Dorsolateral prefrontal cortex (tissue), 122 donors: ENCODE measurements at places on chromosomes 4 and X.
A peak's percentile ranks its signal among the peaks of the same experiment; 100 is the strongest.

- DNase-seq, result no peak
Observed at GRCh38 chr4:110733901-110734300, 111.0 kb upstream of the PITX2 start.

DNA sequence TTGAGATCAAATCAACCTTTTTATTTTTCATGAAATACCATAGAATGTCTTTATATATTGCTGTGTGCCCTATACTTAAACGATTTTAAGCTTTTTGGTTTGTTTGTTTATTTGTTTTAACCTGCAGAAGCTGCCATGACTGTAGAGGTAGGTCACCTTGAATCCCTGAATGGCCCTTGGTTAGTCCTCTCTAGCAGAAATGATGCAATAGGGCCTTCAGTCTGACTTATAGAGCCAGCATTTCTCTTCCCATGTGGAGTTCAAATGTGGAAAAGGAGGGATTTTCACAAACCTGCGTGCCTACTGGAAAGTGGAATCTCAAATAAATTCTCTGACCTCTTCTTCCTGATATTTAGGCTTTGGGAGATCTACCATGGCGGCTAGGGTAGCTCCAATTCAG, 327.9 kb downstream of the MAPK10 start:
- DNase-seq, result no peak

DNA sequence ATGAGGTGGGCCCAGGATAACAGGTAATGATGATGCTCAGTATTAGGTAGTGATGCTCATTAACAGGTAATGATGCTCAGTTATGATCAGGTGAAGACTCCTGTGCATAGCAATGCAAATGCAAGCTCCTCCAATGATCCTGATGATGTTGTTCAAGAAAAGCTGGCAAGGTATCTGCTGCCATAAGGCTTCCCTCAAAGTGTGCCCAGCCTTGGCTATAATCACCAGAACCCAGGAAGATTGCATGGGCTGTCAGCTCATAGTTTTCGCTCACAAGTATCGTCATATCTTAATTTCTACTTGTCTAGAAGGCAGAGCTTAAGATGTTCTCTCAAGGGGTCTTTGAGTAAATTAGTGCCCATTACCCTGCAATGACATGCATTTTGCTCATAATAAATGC, 366.2 kb upstream of the CLNK start:
- DNase-seq, result no peak

DNA sequence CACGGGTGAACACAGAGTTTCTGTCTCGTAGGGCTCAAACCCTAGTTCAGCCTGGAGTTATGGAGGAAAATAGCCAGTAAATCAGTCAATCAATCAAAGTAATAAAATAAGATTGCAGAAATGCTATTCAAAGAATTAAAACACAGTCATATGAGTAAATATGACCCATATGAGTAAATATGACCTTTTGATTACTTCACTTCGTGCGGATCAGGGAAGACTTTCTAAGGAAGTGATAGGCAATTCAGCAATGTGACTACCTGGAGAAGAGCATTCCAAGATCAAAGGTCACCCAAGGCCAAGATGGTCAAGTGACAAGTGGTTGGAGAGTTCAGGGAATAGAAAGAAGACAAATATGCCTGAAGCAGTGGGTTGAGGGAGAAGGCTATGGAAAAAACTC, 722.6 kb downstream of the ADGRL3 start:
- DNase-seq, result no peak

GRCh38 chr4:42205541-42205940, 53.1 kb upstream of the BEND4 start:
- no peak for DNase-seq

DNA sequence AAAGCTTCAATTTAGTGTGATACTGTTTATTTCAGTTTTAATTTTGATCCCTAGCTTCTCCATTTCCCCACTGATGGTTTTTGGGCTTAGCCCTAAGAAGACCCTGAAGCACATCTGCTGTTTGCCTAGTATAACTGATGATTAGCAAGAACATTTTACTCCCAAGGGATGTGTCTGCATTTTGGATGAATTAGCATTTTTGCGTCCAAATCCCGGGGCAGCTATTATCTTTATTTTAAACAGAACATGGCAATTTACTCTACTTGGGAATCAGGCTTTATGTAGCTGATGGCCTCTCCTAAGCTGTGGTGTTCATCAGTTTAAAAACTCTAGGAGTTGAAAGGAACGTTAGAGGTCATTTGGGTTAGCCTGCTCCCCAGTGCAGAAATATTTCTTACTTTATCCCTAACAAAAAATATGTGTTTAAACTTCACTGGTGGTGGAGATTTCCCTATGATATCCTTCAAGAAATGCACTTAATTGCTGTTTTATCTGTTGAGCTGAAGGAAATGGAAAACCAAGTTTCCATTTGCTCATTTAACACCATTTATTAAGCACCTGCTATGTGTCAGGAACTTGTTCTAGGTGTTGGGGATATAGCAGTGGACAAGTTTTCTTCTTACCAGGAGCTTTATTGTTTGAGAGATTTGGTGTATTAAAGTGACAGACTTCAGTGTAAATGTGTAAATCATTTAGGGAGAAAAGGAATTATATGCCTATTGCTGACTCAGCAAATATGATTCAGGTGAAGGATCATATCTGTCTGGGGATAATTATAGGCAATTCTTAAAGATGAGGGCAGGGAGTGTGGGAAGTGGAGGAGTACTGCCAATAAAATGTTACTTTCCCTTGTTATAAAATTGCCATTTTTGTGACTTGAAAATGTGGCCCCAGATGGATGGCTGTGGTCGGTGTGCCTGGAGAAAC, 3.4 kb downstream of the SEPTIN11 start:
- DNase-seq, result no peak

- no peak for DNase-seq
Observed at GRCh38 chr4:55941881-55942396, 6.8 kb upstream of the CEP135 start.

DNA sequence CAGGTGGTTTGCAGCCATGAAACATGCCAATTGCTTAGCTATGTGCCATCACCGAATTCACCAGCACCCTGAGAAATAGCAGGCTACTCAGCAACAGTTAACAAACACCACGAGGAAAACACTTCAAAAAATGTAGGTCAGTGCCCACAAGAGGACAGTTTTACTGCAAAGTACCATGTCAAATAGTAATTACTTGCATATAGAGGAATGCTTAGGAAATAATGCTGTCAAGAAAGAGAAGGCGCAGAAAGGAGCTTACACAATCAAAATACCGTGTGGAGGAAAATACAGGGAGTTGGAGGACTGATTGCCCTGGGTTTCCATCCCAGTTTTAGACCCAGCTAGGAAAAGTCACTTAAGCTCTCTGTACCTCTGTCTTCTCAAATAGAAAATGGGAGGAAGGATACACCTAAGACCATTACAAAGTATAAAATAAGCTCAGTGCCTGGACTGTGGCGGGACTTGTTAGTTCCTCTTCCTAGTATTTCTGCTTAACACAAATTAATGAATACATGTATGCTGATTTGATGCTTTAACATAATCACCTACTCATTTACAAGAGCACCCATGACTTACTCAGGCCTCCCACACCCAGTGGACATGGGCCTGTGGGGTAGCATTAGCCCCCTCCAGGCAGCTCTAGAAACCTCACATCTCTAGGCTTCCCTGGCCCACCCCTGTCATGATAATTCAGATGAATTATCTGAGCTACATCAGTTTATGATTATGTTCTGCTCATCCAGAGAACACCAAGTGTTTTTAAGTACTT, 44.5 kb upstream of the IL21 start:
- no peak for DNase-seq

DNA sequence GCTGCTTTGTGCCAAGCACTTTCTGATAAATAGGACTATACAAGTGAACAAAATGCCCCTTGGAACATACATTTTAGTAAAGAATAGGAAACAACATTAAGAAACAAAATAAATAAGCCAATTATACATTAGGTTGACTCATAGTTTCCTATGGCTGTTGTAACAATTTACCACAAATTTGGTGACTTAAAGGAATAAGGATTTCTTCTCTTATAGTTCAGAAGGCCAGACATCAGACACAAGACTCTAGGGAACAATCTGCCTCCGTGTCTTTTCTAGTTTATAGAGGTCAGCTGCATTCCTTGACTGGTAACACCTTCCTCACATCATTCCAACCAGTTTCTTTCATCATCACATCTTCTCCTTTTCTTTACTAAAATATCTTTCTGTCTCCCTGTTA, 235.9 kb upstream of the PCDH18 start:
- no peak for DNase-seq

GRCh38 chr4:127417885-127418535, 214.7 kb upstream of the INTU start:
- DNase-seq, result no peak

DNA sequence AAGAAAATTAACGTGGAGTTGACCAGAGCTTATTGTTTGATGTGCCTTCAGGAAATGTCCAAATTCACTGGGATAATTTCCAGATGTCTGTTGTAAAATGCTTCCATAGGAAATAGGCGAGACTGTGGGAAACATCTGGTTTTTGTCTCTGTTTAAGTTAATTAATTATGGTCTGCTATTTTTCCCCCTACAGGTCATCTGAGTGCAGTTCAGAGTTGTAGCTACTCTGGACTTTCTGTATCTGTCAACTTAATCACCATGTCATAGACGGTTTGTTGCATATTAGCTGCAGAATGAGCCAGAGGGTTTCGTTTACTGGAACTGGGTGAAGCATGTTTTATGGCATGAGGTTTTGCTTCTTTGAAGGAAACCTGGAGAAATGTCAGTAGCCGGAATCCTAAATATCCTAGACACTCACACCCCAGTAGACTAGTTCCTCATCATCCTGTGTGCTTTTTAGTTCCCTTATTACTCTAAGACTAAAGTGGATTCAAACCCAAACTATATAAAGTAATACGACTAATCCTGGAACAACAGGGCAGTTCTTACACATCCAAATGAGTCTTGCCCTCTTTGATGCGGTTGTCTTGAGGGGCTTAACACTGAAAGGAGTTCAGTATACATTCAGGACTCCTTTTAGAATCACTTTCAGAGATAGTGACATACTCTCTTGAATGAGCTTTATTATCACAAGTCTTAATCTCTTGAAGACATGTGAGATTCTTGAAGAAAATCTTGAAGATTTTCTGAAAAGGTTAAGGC, 62.5 kb downstream of the PPEF1 start:
- no peak for DNase-seq

- peak; percentile 28 for DNase-seq
Observed at GRCh38 chr4:52076731-52077130, 25.6 kb downstream of the SPATA18 start.

DNA sequence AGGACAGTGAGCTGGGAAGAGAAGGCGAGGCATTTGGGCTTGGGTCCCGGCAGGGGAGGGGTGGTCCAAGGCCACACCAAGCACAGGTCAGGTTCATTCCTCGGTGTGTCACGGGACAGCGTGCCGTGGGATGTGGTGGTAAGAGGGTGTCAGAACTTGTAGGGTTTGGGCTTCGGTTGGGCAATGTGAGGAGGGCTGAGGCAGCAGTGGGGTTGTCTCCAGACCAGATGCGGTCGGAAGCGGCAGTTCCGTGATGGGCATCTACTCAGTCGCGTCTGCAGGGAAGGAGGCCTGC, 22.1 kb downstream of the ADRA2C start:
- DNase-seq, result no peak

GRCh38 chr4:36242629-36243354, 1.5 kb downstream of the ARAP2 start:
- DNase-seq, result no peak

- DNase-seq, result no peak
Observed at GRCh38 chr4:52843958-52844357, 18.2 kb upstream of the RASL11B start.

DNA sequence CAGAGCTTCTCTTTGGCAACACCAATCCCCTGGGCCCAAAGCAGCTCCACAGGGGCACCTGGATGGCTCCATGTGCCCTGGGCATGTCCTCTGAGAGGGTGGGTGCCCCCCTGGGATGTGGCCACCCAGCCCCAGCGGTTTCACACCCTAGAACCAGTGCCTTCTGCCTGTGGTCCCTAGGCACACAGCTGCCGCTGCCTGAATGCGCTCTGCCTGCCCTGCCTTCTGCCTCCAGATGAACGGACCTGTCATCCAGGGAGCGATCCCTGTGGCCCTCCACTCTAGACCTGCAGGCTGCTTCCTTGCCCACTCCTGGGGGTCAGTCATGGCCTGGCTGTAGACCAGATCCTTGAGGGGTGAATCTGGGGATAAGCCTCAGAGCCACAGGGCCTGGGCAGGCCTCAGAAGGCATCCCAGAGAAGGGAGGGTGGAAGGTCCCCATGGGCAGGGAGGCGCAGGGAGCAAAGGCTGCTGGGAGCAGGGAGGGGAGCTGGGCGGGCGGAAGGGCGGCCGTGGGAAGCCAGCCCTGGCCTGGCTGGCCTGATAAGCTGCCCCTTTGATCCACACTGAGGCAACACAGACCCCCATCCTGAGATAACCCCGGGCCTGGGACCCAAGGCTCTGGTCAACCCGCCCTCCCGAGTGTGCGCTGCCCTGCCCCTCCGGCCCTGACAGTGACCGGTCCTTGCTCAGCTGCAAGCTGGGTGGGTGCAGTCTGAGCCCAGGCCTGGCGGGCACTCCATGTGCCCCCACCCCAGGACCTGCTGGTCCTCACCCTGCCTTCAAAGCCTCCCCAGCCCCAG, 8.1 kb upstream of the FGFR3 start:
- no peak for DNase-seq
